ENCODE measurements at places on chromosomes 2 and 18.

DNA sequence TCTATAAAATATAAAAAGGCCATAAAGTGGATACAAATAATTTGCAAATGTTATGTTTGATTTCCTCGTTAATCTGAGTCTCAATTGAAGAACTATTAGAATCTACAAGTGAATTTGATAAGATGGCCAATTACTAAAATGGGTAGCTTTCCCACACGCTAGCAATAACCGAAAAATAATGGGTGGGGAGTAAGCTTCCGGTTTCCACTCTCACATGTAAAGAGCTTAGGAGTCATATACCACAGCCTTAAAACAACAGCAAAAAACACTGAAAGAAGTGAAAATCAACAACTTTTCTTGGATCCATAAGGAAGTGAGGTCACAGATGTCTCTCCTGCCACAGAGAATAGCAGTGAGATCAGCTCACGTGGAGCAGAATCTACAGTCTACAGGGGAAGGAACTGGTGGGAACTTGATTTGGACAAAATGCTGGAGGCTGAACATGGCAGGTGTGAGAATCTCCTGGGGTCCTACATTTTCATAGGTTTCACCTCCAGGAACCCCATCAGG lies 18.6 kb downstream of the THAP4 start:
- DNase-seq, result no peak

- DNase-seq, result no peak
These were observed 2.9 kb downstream of the TRIB2 start for GRCh38 chr2:12719400-12720277.

DNA sequence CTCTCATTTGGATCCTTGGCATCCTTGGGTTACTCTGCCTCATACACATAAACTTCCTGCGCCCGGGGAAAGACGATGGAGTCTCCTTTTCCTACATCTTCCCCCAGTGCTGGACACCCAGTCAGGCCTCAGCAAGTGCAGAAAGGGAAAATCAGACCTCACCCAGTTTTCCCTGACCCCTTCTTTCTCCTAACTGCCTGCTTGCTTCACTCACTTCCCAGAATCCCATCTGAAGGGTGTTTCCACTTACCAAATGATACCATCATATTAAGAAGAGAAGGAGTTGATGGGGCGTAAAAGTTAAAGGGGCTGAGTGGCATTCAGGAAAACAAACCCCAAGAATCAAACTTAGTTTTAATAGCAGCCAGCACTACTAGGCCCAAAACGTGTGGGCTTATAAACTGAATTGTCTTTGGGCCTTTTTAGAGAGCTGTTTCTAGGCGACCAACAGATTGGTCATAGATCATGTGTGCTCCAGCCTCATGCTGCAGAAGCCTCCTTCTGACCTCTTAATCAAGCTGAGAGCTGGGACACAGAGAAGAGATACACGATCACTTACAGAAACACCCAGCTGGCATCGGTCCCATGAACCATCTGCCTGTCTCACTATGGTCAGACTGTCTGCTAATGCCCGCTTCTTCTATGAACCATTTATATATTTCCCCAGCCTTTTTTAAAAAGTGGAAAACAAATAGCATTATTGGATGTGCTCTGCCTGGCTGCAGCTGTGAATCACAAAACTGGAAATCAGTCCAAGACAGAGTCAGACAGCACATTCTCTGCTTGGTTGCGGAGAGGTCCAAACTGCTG lies 165.7 kb upstream of the SLC14A2 start:
- no peak for DNase-seq

DNA sequence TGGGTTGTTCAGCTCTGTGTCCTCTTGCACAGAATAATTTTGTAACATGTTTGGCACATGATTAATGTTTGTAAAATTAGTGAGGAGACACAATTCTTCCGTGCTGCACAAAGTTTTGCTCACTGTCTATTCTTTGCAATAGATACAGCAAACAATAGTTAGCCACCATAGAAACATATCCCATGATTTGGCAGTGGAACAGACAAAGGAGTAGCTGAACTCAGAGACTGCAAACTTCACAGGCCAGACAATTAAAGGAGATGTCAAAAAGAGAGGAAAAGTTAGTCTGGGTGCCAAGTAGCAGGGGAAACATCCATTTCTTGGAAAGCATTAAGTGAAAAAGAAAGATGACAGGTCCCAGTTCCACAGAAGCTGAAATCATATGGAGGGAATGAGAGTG lies 267.4 kb upstream of the NRXN1 start:
- DNase-seq, result no peak

- DNase-seq, result no peak
These were observed 3.4 kb downstream of the LPIN1 start for GRCh38 chr2:11749646-11750349.

DNA sequence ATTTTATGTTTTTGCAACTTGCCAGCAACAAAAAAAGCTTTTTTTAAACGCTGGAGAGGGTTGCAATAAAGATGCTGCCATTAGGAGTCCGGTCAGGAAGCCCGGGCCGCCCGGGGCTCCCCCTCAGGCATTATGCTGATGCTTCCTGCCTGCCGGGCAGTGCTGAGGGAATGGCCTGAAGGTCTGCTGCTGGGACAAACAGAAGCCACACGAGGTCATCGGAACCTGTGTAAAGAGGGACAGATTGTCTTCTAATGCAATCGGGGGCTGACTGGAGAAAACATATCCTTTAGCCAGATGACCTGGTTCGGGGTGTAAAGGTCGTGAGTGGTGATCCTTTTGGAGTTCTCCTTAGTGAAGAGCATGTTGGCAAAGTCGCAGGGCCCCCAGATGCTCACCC lies 2.3 kb downstream of the IMPA2 start:
- no peak for DNase-seq

- no peak for DNase-seq
These were observed 59.1 kb downstream of the ARL4C start for GRCh38 chr2:234437642-234438304.

GRCh38 chr2:236970656-236971010 lies 115.1 kb upstream of the COPS8 start:
- no peak for DNase-seq

DNA sequence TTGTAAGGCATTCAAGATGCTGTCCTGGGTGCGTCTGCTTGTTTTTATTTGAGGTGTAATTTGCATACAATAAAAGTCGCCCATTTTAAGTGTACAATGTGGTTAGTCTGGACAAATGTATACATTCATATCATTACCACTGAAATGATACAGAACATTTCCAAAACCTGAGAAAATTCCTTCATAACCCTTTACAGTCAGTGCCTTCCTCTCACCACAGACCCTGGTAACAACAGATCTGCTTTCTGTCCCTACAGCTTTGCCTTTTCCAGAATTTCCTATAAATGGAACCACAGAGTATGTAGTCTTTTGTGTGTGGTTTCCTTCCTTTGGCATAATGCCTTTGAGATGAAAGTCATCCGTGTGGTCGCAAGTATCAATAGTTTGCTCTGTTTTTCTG lies 45.8 kb upstream of the NFU1 start:
- DNase-seq, result no peak

DNA sequence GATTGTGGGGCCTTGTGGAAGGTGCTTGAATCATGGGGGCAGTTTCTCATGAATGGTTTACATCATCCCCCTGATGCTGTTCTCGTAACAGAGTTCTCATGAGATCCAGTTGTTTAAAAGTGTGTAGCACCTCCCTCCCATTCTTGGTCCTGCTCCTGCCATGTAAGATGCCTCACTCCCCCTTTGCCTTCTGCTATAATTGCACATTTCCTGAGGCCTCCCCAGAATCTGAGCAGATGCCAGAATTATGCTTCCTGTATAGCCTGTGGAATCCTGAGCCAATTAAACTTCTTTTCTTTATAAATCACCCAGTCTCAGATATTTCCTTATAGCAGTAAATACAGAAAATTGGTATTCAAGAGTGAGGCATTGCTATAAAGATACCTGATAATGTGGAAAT lies 15.6 kb upstream of the WDR75 start:
- DNase-seq, result no peak

DNA sequence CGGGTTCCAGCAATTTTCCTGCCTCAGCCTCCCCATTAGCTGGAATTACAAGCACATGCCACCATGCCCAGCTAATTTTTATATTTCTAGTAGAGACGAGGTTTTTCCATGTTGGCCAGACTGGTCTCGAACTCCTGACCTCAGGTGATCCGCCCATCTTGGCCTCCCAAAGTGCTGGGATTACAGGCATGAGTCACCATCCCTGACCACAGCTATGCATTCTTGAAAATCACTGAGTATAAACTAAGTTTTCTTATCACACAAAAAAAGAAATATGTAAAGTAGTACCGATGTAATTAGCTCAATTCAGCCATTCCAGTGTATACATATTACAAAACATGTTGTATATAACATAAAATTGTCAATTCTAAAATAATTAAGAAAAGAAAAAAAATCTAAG lies 232.7 kb downstream of the MBD2 start:
- no peak for DNase-seq

GRCh38 chr18:35041815-35042387 lies 688 bp downstream of the MAPRE2 start:
- no peak for DNase-seq

DNA sequence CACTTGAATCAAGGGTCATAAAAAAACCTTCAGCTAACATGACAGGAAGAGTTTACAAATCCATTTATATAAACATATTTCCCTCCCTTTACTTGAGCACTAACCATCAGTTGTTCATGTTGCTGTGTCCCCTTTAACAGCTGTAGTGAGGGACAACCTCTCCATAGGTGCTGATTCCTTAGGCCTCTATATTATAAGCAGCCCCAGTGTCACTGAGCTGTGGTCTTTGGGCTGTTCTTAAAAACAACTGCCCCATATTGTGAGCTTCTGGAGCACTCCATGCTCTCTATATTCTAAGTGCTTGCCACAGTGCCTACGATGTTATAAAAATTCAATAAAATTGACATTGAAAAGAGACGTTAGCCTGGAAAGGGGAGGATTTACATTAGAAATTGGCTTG lies 175.3 kb downstream of the ZNF385B start:
- DNase-seq, result no peak

DNA sequence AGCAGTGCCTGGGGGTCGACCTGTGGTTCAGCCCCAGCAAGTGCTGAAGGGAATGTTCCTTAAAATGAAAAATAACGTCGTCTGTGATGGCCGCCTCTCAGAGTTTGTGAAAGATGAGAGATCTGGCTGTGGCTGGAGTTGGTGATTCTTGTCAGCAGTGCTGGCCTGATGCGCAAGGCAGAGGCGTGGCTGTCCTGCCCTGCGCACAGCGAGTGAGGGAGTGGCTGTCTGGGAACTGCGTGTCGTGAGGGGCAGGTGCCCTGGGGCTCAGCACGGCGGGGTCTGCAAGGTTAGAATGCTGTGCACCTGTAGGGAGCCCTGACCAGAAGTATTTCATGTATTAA lies 8.8 kb downstream of the NFATC1 start:
- DNase-seq, result no peak

GRCh38 chr2:20303966-20304365 lies 46.7 kb downstream of the PUM2 start:
- no peak for DNase-seq

- DNase-seq, result no peak
These were observed 28.6 kb downstream of the TGFA start for GRCh38 chr2:70525032-70525431.

DNA sequence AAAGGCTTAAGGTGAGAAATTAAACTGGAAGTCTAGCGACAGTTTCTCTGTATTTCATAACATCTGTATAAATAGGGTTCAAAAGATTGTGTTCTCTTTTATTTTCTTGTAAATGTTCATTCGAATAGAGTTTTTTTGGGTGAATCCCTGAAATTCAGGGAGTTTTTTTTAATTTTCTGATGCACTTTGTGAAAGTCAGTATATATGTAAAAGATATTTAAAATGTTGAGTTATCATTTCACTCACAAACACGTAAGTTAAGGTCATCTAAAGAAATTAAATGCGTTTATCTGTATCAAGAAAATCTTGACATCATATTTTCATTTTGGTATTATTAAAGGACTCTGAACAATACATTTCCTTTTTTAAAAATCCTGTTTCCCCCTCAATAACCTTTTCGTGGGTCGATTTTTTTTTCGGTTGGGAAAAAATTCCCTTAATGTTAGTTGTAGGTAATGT lies 3.4 kb downstream of the SP9 start:
- no peak for DNase-seq

DNA sequence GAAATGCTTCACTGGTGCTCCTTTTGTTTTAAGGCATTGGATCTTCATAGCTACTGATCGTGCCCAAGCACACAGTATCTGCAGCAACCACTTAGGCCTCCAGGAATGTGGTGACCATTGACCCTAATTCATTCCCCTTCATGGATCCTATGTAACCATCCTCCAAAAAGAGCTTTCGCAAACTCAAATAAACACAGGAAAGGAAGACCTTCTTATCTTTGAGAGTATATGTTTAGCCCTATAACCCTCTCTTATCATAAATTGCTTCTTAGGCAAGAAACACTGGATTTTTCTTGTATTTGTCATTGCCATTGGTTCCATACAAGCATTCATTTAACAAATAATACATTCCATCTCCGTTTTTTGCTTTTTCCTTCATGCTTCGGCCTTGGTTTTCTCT lies 4.1 kb upstream of the TTR start:
- no peak for DNase-seq

- DNase-seq, result no peak
These were observed 154.9 kb downstream of the AQP4 start for GRCh38 chr18:26710470-26711096.

GRCh38 chr18:22417496-22418188 lies at the start of gene CTAGE1:
CTAGE1 (minus strand) TSS chr18:22417915; CDS start chr18:22417811, 104 bp downstream.
- peak; percentile 48 for DNase-seq

DNA sequence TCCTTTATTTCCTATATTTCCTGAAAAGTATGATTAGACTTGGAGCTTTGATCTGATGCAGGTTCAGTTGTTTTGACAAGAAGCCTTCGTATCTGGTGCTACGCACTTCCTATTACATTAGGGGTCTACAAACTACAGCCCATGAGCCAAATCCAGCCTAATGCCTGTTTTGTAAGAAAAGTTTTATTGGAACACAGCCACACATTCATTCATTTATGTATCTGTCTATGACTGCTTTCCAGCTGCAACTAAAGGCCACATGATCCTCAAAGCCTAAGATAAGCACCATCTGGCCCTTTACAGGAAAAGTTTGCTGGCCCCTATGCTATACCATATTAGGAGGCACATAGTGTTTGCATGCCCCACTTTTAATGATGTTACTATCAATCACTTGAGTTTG lies 26.0 kb downstream of the EIF2AK3 start:
- no peak for DNase-seq

DNA sequence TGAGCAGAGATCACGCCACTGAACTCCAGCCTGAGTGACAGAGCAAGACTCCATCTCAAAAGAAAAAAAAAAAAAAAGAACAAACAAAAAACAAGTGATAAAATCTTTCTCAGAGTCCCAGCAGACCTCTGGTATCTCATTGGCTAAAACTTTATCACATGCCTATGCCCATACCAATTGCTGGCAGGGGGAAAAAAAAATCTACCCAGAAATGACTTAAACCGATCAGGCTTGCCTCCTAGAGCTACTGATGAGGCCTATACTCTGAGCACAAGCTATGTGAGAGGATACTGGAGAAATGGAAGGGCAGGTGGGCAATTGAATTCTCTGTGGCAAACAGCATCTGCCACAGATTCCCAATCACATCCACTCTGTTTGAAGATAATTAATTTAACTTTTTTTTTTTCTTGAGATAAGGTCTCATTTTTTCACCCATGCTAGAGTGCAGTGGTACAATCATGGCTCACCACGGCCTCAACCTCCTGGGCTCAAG lies 49.0 kb downstream of the FBXO36 start:
- no peak for DNase-seq

GRCh38 chr2:199902486-199903110 lies 8.5 kb upstream of the C2orf69 start:
- no peak for DNase-seq

- DNase-seq, result no peak
These were observed 25.0 kb downstream of the TTC32 start for GRCh38 chr2:19876751-19877150.

All from iPS DF 19.7 (cell line).